CD4-positive, alpha-beta T cell treated with Interleukin-15 for 4 hours (primary cell): ENCODE measurements at places on chromosomes 1 and 21.

DNA sequence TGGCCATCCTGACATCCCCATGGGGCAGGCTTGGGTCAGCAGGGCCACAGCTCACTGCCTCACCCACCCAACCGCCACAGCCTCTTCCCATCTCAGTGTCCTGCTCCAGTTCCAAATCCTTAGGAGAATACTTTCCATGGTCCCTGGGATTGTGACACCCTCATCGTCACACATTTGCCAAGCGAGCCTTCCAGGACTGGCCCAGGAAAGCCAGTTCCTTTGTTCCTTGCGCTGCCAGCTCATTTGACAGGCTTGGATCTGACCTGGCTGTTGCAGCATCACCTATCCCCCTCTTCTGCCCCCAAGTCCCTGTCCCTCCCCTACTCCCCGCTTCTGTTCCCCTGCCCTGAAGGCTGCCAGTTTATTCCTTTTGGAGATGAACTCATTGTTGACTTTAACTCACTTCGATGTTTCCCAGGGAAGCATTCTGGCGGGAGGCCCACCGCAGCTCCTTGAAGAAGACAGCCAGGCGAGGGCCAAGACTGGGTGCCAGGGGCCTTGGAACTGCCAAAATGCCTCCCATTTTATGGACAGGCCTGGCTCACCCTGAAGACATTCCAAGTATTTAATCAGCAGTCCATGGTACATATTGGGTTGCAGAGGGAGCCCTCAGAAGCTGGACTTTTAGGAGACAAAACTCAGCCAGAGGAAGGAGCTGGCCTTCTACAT lies 10.2 kb upstream of the GNL2 start:
- no peak for DNase-seq

- no peak for DNase-seq
Observed at GRCh38 chr21:23218667-23219066, 2220.5 kb downstream of the NCAM2 start.

GRCh38 chr1:151537112-151537511 lies 3.0 kb upstream of the TUFT1 start:
- no peak for DNase-seq

DNA sequence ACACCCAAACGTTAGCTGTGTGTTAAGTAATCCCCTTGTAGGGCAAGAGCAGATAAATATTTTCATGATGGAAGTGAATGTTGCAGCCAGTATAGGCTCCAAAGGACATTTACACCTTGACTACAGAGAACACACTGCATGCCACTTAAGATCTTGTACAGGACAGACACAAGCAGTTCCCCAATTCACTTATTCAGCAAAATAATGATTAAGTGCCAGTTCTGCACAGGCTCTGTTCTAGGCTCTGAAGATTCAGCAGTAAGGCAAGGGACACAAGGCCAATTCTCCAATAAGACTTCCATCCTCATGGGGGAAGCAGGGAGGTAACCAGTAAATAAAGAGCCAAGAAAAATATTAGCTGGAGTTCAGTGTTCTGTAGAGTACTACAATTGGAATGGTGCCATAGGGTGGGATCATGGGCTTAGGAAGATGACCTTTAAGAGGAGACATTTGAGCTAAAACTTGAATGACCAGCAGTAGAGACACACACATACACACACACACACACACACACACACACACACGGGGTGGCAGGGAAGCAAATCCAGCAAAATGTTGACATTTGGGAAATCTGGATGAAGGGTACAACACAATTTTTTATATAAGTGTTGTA lies 199.9 kb upstream of the JUN start:
- no peak for DNase-seq

GRCh38 chr1:154755858-154756730 lies 114.0 kb downstream of the KCNN3 start:
- DNase-seq, result no peak

DNA sequence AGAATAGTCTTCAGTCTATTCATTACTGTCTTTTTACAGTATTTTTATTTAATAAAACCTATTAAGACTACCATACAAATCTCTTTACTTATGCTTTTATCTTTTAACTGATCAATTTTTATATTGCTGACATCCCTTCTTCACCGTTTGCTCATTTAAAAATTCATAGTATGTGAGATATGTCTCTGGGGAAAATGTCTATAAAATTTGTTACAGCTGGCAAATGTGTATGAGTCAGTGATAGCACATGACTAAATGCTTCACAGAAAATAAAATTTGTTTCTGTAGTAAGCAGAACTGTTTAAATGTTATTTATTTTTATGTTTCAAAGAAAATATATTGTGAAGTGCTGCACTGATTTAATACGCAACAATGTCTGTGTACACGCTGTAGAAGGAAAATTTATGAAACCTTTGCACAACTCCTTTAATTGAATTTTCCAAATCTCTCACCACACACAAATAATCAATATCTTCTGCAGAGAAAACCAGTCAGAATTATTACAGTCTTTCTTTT lies 74.2 kb downstream of the ITGB3BP start:
- no peak for DNase-seq

- DNase-seq, result no peak
Observed at GRCh38 chr1:44646261-44647110, 27.8 kb downstream of the TMEM53 start.

GRCh38 chr1:90394247-90394646 lies 322.9 kb downstream of the BARHL2 start:
- no peak for DNase-seq

DNA sequence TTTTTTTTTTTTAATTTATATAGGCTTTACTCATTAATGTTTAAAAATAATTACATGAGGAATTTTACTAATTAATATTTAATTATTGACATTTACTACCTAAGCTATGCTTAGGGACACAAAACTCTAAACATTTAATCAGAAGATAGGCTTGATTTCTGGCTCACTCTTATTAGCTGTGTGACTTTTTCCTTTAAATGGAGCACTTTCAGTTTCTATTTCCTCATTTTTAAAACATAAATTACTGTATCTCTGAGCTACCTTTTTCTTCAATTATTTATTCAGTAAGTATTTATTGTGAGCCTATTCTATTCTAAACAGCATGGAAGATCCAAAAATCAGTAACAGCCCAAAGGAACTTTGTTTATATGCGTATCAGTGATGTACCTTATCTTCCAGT lies 40.5 kb downstream of the MAP3K7CL start:
- DNase-seq, result no peak

DNA sequence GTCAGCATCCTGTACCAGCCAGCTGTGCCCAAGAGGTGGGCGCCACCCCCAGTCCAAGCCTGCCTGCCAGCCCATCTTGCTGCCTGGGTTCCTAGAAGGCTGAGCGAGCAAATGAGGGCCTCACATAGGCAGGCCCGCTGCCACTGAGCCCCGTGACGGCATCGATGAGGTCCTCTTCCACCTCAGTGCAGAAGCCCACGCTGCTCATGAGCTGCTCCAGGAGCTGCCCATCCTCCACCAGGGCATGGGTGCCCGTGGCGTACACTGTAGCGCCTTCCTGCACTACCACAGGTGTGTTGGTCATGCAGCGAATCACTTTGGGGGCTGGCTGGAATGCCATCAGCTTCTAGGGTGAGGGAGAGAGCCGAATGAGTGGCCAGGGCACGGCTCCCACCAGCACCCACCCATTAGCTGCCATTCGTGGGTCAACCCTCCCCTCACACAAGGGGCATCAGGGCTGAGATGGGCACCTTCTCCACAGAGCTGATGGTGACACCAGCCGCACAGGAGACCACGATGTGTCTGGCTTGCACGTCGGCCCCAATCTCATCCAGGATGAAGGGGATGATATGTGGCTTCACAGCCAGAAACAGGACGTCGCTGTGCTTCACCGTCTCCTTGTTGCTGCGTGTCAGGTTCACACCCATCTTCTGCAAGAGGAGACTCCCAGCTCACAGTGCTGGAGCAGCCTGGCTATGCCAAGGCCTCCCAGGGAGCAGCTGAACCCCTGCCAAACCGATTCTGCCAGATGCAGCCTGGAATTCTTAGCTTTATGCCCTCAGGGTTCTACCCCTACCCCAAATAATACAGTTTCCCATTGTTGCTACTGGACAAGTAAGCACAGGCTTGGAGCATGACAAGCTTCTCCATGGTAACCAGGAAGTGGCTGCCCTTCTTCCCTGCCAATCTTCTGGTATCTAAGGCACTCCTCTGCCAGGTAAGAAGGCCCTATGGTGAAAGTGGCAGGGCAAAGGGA lies 2.0 kb downstream of the PYCR2 start:
- no peak for DNase-seq

DNA sequence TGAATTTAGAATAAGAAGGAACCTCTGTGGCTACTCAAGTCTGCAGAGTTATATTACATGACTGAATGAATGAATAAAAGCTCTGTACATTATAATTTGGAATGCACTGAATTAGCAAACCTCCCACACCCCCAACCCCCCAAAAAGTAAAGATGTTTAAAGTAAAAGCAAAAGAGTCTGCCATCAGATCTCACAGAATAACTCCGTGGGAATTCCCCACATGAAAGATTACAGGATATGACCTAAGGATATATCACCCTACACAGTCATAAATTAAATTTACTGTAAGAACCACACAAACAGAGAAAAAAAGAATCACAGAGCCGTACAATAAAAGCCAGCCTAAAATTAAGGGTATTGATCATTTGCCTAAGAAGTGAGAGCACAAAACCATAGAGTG lies 587.3 kb downstream of the PTPRC start:
- peak; percentile 36 for DNase-seq

GRCh38 chr21:42536601-42537000 lies 22.9 kb downstream of the SLC37A1 start:
- DNase-seq, result no peak

DNA sequence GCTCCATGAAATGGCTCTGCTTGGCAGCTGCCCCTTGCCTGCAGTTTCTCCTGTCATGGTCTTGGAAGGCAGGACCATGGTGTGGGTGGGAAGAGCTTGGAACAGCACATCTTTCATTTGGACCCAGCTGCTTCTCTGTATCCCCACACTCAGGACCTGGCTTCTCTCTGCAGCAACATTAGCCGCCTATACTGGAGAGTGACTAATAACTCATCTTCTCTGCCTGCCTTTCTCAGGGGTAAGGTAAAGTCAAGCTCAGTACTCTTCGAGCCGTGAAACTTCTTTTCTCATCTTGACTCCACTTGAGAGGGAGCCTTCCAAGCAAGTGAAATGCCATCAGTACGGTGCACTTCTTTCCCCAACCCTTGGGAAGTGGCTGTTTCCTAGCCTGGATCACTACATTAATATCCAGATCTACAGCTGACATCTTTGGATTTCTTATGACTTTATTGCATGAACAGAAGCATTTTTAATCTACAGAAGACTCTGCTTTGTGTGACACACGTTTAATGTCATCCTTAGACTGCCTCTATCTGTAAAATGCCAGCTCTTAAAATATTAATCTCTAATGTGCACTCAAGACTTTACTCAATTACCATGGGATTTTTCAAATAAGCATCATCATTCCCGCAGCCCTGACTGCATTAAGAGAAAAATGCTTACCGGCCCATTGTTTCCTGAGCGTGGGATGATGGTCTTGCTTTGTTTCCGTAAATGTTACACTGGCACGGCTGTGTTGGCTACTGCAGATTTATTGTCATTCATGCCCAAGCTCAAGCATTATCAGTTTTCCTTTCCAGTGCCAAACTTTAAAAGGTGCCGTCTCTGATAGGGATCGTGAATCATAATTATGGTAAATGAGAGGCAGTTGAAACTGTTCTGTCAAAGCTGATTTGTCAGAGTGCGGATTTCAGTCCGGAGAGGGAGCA lies 242.9 kb downstream of the HHAT start:
- no peak for DNase-seq

GRCh38 chr1:169610108-169610507 lies 19.8 kb downstream of the SELP start:
- no peak for DNase-seq

DNA sequence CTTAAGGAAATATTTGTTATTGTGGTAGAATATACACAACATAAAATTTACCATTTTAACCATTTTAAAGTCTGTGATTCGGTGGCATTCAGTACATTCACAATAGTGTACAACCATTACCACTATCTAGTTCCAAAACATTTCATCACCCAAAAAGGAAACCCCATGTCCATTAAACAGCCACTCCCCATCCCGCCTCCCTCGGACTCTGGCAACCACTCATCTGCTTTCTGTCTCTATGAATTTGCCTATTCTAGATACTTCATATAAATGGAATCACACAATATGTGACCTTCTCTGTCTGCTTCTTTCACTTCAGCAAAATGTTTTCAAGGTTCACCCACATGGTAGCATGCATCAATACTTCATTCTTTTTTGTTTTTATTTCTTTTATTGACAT lies 51.3 kb downstream of the PTP4A2 start:
- no peak for DNase-seq

DNA sequence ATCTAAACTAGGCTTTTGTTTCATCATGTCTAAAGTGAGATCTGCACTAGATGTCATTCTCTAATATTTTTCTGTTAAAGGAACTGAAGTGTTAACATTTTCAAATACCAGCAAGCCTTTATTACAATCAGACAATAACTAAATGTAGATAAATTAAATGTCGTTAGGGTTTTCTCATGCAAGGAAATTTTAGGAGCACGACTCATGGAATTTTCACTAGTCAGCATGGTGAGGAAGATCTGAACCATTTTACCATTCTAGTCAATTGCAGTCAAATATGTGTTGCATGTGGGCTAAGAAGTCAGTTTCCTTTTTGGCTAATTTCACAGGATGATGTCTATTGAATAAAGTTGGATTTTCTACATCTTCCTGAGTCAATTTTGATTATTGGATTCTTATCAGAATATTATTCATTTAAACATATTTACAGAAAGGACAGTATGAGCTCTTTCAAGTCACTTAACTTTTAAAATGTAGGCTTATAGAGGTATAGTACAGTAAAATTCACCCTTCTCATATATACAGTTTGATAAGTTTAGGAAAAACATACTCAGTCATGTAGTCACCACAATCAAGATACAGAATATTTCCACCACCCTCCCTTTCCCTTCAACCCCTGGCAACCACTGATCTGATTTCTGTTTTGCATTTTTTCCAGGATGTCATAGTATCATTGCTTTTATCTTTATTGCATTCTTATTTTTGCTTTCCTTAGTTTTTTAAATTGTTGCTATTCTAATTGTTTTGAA lies 9.2 kb downstream of the GCSAML start:
- DNase-seq, result no peak

GRCh38 chr21:17560377-17561025 lies 47.7 kb downstream of the CXADR start:
- no peak for DNase-seq

- DNase-seq, result no peak
Observed at GRCh38 chr1:244963231-244963826, 99.0 kb upstream of the HNRNPU start.

- no peak for DNase-seq
Observed at GRCh38 chr21:26297851-26298250, 127.3 kb upstream of the APP start.

DNA sequence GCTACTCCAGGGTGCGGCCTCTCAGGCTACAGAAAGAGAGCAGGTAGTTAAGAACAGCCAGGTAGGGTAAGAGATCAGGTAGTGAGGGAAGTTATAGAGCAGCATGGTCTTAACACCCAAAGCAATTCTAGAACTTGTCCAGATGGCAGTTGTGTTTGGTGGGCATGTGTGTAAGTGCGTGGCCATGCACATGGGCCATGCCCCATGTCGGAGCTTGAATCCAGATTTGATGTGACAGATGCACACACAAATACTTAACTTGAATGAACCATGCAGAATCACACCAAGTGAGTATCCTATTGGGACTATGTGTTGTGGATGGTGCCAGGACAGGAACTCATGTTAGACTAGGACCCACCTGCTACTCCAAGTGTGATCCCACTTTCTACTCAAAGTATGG lies 145.7 kb upstream of the HMGB4 start:
- DNase-seq, result no peak
